Dermis microvascular lymphatic vessel endothelial cell (primary cell): ENCODE measurements at places on chromosomes 4 and X. TPM values are rescaled to one million over a fixed set of nuclear protein-coding genes. Genes with fewer than 3 reads are reported as not detected.

The ZBED1 gene
- total RNA-seq: 32.1 and 40.3 TPM in 2 replicates

The RADX gene
- under 0.01 and 0.26 TPM in 2 replicates for total RNA-seq

The KCND1 gene
- 0.13 and 0.25 TPM in 2 replicates for total RNA-seq

The SHROOM2 gene
- total RNA-seq: 5.3 and 10.1 TPM in 2 replicates
